ENCODE measurements at places on chromosomes 16 and 17.

GRCh38 chr17:35988164-35988563 lies 1.6 kb upstream of the CCL14 start:
- no peak for DNase-seq

GRCh38 chr17:42097691-42098631 lies at the start of gene ZNF385C:
Gene ZNF385C (minus strand): TSS chr17:42098473. CDS start chr17:42063056, 35,417 bp downstream.
- DNase-seq, result peak; percentile 32

GRCh38 chr16:73064212-73064993 lies 16.5 kb upstream of the ZFHX3 start:
- DNase-seq, result no peak

- DNase-seq, result no peak
Observed at GRCh38 chr16:58883131-58883530, 149.0 kb upstream of the GOT2 start.

DNA sequence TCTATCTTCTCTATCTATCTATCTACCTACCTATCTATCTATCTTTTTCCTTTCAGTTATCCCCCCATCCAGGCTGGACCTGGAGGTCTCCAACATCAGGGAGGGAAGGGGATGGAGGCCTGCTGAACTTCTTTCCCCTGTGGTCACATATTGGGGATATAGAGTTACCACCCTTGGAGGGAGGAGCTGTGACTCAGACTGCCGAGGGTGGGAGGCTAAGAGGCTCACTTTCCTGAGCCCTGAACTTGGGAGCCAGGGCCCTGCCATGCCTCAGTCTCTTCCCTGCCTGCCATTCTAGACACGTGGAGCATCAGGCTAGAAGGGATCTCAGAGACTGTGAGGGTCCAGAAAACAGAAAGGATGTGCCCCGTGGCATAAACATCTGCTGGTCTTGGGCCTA lies 8.4 kb downstream of the LRRC3C start:
- no peak for DNase-seq

DNA sequence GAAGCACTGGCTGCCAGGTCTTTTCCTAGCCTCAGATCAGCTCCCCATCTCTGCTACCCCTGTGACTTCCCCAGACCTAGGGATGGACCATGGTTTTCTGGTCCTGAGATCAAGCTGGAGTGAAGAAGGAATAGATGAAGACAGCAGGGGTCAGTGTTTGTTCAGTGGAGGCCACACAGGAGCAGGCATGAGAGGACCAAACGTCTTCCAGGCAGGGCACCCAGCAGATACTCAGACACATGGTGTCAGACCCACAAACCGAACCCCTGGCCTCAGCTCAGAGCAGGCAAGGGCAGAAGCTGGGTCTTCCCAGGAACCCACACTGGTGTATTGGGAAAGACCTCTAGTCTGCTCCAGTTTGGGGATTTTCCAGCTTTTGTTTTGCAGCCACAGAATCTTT lies 189.7 kb downstream of the IRX5 start:
- DNase-seq, result no peak

GRCh38 chr17:35847006-35847405 lies 21.7 kb downstream of the HEATR9 start:
- no peak for DNase-seq

GRCh38 chr16:10033556-10033955 lies 148.7 kb downstream of the GRIN2A start:
- DNase-seq, result no peak

DNA sequence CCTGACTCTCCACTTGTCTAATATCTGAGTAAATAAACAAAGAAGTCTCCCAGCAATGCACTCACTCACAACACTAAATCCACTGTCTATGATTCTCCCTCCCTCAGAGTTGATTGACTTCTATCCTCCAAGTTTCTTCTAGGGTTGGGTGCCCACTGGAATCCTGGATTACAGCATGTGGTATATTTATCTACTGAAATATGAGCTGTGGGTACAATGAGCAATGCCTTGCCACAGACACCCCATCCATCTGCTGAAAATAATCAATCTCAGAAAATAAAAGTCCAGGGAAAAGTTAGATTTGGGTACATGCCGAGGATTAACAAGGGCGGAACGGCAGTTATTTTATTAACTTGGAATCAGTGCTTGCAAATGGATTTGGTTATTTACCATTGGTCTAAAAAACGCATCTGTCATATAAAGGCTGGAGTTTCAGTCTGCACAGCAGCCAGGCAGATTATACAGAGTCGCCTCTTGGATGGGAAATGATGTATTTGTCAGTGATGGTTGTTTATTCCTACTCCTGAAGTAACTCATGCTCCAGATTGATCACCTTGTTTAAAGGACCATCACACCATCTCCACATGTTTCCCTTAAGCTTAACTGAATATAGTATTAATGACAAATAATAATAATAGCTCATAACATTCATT lies 193.9 kb upstream of the SOX9 start:
- no peak for DNase-seq

GRCh38 chr17:29140631-29141513 lies 39.3 kb downstream of the MYO18A start:
- no peak for DNase-seq

DNA sequence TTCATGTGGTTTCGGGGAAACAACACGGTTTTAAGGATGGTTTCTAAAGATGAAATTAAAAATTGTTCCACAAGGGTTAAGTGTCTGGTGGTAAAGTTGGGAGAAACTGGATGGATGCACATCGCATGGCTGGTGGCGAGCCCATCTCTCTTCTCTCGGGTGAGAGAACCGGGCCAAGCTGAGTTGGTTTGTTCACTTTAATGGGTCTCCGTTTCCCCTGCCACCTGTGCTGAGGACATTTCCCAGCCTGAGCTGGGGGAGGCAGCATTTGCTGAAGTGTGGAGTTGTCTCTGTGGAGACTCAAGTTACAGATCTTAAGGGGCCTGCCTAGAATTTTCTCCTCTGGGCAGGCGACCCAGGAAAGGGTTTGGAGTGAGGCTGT lies 7.9 kb downstream of the FUS start:
- no peak for DNase-seq

DNA sequence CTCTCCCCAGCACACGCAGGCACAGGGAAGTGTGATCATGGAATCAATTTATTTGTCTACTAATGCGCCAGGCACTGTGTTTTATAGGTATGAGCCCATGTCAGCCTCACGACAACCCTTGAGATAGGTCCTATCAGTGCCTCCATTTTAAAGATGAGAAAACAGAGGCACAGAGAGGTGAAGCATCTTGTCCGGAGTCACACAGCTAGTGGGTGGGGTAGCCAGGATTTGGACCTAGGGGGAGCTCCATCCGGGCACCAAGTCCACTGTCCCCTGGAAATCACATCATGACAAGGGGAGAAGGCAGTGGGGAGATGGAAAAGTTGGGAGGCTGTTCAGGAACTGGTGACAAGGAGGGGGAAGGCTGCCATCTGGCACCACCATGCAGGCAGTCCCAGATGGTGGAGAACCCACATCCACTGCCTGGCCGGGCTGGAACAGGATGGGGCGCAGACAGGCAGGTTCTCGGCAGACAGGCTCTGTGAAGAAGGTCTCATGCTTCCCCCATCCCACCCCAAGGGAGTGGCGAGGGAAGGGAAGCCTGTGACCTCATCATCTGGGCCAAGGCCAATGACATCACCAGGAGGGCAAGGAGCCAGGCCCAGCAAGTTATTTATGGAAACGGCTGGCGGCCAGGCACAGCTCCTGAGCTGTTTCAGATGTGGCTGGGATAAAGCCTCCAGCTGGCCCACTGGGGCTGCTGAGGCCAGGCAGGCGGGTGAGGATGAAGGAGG lies 126.0 kb upstream of the SDK2 start:
- DNase-seq, result no peak
